ENCODE measurements at places on chromosomes 3 and 15.

GRCh38 chr3:39849992-39850715 is 40.7 kb downstream of the MYRIP start:
- DNase-seq, result no peak

DNA sequence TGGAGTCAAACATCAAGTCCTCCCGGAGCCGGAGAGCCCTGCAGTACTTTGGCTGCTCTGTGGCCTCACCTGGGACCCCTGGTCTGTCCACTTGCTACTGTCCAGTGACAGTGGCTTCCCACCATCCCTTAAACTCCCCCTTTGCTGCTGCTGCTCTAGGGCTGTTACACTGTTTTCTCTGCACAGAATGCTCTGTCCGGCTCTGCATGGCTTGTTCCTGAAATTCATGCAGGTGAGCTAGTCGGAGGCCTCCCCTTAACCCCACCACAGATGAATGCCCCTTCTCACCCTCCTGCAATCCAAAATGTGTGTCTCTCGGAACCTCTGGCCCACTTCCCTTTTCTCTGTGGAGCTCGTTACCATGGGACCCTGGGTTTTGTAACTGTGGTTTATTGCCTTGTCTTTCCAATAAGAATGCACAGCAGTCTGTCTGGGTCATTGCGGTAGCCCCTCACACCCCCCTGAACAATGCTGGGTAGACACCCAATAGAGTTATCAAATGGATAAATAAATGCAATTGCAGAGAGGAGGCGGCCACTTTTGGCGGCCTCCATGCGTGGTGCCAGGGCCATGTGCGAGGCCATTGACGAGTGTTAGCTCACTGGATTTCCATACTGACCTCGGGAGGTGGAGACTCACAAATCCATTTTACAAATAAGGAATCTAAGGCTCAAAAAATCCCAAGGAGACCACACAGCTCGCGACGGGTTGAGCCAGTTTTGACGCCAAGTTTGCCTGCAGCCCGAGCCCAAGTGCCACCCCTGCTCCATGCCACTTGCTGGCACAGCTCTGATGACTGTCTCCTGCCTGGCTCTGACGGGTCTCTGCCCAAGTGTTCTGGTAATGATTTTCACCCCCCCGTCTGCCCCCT is 48.5 kb downstream of the RGMA start:
- no peak for DNase-seq

DNA sequence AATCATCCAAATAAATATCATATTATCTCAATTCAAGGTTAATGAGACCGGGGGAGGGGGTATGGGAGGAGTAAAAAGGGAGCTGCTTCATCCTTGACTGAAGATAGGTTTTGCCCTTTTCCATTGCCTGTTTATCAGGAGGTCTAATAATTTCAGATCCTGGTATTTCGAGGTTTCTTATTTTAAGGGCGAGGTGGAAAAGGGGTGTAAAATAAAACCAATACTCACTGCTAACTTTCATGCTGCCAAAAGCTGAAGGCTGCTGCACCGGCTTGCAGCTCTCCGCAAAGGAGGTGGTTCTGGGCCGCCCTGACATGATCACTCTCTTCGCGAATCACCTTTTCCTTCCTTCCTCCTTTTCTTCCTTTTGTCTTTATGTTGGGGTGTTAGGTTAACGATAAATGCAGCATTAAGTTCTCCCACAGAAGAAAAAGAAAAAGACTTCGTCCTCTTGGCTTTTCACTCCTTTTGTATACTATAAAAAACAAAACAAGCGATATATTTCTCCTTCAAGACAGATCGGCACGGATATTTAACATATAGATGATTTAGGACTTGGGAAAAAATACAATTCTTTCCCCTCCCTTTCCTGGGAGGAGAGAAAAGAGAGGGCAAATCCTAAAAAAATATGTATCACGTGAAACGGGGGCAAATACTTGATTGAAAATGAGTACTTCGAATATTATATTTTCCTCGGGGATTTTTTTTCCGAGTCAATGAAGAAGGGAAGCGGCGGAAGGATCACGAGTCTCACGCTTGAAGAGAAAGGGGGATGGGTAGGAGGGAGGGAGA is 932 bp downstream of the GSK3B start:
- DNase-seq, result no peak

- no peak for DNase-seq
These were observed 47.0 kb downstream of the BOC start for GRCh38 chr3:113258361-113258760.

DNA sequence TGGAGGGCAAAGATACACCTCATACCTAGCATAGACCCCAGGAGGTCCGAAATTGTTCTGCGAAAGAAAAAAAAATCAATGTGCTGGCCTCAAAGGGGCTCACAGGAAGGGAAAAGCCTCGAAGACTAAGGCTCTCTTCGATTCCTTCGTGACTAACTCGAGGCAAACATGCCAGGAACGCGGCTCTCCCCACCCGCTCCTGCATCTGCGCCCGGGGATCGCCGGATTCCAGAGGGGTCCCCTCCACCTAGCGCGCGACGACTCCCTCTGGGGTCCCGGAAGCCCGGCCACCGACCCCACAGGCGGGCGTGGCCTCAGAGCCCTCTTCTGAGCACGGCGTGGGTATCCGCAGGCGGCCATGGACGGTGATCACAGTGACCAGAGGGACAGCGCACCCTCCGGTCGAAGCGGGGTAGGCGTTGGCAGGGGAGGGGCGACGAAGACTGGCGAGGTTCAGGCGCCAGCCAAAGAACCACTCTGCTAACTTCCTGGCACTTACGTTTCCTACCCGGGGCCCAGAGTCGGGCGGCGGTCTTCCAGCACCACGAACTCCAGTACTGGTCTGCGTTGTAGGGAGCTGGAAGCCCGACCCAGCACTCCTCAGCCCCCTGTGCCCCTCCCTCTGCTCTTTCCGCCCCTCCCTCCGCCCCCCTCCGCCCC is 515 bp upstream of the EIF3J start:
- DNase-seq, result peak; percentile 89

GRCh38 chr3:27633224-27633545 is 88.9 kb downstream of the EOMES start:
- DNase-seq, result peak; percentile 38

DNA sequence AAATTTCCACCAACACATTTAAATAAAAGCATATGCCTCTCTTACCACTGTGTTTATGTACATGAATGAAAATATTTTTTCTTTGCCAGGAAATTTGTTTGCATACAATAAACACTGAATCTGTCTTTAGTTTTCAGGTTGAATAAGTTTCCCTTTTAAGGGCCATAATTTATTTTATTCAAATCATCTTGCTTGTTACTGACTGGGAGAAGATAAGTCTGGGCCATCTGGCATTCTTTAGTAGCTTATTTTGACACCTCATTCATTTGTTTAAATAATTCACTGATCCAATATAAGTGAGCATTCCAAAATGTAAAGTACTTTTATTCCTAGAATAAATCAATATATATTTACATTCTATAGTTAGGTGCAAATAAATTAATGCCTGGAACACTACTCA is 1001.3 kb downstream of the PLOD2 start:
- DNase-seq, result no peak

- DNase-seq, result no peak
These were observed 15.1 kb downstream of the TLNRD1 start for GRCh38 chr15:81015621-81016488.

GRCh38 chr3:195895078-195895860 is 13.1 kb downstream of the TNK2 start:
- peak; percentile 77 for DNase-seq

DNA sequence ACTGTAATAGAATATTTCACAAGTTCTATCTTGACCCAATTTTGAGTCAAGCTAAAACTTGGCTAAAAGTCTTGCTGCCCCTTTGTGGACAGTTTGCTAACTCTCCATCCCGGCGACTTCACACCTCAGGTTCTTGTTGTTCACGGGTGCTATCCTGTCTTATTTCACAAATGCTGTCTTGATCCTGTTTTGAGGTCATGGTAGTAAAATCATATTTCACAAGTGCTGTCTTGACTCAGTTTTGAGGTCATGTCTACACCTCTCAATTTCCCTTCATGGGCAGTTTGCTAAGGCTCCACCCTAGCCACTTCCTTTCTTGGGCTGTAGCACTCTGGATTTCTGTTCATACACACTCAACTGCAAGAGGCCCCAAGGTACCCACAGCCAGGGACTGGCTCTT is 45.0 kb upstream of the GK5 start:
- no peak for DNase-seq

DNA sequence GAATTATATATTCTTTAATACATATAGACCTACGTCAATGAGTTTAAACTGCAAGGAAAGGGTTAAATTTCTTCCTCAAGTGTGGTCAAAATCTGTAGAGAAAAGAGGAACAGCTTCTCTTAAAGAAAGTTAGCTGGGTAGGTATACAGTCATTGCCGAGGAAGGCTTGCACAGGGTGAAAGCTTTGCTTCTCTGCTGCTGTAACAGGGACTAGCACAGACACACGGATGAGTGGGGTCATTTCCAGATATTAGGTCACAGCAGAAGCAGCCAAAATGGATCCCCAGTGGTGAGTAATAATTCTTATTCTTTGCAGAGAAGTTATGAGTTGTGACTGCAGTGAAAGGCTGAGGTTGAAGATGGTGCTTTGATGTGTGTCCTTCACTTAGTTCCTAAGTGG is at the start of gene CD86:
TSS of gene CD86 (plus strand) at position 148 of the 400 bp plus-strand sequence. CDS start at position 276, 128 bp downstream.
- DNase-seq, result no peak

DNA sequence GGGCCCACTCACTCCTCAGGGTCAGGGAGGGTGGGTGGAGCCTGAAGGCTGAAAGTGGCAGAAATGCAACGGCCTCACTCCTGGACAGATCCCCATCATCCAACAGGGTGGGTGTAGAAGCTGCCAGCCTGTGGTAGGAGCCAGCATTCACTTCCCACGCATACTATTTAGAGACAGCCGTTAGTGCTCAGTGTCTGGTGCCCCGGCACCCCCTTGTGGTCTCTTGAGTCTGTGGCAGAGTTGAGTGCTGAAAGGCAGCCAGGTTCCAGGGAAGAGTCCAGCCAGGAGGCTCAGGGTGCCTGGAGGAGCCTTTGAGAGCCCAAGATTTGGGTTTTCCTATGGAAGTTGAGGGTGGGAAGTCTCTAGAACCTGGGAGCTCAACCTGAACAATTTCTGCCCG is 2.1 kb upstream of the GNAT1 start:
- DNase-seq, result peak; percentile 59

DNA sequence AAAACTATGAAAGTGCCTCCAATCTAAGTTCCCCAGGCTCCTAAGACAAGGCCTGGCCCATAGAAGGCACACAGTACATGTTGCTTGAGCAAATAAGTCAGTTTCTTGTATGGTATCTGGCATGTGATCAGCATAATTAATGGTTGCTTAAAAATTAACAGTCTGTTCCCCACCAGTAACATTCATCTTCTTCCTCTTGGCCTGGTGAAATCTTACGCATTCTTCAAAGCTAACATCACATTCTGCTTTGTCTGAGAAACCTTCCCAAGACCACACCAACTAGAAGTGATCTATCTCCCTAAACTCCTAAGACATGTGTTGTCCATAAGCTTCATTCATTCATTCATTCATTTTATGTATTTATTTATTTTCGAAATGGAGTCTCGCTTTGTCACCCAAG is 48.1 kb downstream of the LIPC start:
- no peak for DNase-seq

GRCh38 chr3:128079823-128080222 is 27.6 kb downstream of the SEC61A1 start:
- DNase-seq, result no peak

DNA sequence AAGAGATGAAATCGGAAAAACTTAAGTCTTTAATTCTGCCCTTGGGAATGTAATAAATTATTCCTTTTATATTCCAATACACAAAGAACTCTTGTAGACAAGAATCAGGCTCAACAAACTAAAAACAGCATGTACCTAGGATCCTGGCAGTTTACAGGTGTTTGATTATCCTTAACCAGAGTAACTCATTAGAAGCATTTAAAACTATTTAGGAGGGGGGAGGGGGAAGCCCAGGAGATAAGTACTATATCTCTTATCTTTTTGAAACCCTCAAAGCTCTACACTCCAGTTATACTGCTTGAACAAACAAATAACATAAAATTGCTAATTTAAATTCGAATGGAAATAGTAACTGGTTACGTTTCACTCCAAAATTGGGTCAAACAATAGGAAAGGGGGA is 1.9 kb downstream of the CNBP start:
- DNase-seq, result no peak

- no peak for DNase-seq
These were observed 15.6 kb upstream of the WWTR1 start for GRCh38 chr3:149673393-149673792.

GRCh38 chr3:157369727-157370421 is 66.8 kb upstream of the PTX3 start:
- no peak for DNase-seq

- DNase-seq, result no peak
These were observed 316.2 kb upstream of the UMPS start for GRCh38 chr3:124413989-124414598.

GRCh38 chr3:32240159-32240545 is 1.7 kb downstream of the CMTM8 start:
- peak; percentile 25 for DNase-seq

GRCh38 chr3:69338911-69339310 is 47.0 kb downstream of the FRMD4B start:
- no peak for DNase-seq

- DNase-seq, result peak; percentile 20
These were observed 39.9 kb downstream of the LEO1 start for GRCh38 chr15:51931638-51932037.

DNA sequence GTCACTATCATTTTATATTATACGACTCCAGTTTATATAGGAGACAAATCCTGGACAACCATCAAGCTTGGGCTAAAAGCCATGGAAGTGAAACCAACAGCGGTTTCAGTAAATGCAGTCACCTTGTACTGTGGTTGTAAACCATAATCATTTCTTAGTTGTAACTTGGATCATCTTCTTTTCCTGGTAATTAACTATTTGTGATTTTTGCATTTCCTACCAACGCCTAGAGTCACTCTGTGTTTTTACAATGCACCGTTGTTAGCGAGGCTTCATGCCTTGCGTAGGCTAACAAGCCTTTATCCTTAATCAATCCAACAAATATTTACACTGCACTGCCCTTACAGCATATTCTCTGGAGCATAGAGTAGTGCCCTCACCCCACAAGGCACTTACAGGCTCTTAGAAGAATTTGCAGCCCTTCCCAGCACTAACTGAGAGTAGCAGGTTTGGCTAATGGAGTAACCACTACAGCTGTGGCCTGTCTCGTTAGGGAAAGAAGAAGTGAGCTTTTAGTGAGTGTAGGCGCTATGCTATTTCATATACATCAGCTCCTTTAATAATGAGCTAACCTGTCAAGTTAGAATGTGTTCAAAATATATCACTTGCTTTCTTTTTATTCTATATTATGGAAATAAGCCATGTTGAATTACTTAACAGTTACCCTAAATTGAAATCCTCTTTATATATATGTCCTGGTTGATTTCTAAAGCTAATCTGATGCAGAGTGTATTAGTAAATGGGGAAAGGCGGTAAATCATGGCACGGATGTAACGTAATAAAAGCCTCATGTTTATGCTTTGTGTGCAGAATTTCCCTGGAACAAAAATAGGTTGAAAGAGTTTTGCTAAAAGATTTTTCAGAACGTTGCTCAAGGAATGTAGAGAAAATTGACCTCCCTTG is 62.8 kb downstream of the ABHD2 start:
- DNase-seq, result no peak

DNA sequence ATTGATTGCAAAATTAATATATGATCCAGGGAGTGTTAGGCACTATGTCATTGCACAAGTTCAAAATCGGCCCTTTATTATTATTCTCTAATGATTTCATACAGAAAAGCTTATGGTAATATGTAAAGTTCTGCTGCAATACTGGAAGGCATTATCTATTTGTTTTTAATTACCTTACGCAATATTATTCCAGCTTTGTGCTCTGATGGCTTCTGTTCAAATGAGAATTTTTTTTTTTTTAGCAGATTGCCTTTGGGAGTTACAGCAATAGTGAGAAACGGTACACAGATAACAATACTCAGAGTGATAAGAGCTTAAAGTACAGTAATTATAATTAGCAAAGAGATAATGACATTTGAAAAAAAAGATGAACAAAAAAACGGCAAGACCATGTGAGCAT is 602.2 kb upstream of the ALCAM start:
- no peak for DNase-seq
